Stimulated activated CD8-positive, alpha-beta memory T cell treated with anti-CD3 and anti-CD28 coated beads, Interleukin-4, amount 100 ng/mL, for 1 hour (primary cell): ENCODE measurements at places on chromosomes 7 and 10.
A peak's percentile ranks its signal among the peaks of the same experiment; 100 is the strongest.

DNA sequence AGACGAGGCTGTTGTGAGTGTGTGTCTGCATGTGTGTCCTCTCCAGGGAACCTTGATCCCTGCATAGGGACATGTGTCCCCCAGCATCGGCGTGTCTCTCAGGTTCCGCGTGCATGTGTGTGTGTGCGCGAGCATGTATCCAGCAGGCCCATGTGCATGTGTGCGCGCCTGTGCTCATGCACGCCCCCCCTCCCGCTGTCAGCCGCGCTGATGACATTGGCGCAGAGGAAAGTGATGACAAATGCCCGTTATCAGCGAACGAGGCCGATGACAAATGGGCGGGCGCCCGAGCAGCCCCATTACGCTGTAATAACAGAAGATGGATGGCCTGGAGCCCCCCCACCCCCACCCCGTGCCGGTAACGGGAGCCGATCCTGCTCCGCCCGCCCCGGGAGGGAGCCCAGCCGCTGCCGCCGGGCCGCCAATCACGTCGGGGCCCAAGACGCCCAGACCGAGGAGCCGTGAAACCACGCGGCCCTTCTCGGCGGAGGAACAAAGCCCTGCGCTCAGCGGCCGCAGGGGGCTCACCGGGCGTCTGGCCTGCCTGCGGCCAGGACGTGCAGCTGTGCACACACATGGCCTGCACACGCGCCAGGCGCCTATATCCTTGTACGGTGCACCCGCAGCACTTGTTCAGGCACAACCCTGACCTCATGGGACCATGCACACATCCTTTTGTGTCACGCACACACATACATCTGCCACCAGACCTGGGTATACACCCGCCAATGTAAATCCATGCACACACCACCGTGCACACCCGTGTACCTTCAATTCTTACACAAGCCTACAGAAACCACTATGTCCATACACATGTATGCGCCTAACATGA lies 21.5 kb downstream of the POLL start:
- DNase-seq: no peak

- DNase-seq: no peak
These were observed 575.6 kb downstream of the ARL4A start for GRCh38 chr7:13262929-13263530.

GRCh38 chr10:70145666-70146488 lies 623 bp downstream of the TYSND1 start:
- DNase-seq: peak; percentile 37

DNA sequence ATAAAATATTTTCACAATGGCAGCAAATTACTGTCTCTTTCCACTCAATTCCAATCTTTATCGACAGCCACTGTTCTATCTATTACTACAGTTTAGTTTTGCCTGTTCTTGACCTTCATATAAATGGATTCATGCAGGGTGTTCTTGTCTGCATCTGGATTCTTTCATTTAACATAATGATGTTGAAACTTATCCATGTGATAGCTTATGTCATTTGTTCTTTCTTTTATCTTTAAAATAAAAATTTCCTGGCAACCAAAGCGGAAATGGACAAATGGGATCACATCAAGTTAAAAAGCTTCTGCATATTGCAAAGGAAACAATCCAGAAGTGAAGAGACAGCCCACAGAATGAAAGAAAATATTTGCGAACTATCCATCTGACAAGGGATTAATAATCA lies 20.5 kb upstream of the DMTF1 start:
- no peak for DNase-seq

- no peak for DNase-seq
These were observed 322.8 kb upstream of the ANKRD30A start for GRCh38 chr10:36802490-36803153.

- DNase-seq: no peak
These were observed 48.1 kb upstream of the PLEKHA1 start for GRCh38 chr10:122326385-122326784.

- DNase-seq: no peak
These were observed 44.9 kb downstream of the FIGNL1 start for GRCh38 chr7:50405221-50405620.

DNA sequence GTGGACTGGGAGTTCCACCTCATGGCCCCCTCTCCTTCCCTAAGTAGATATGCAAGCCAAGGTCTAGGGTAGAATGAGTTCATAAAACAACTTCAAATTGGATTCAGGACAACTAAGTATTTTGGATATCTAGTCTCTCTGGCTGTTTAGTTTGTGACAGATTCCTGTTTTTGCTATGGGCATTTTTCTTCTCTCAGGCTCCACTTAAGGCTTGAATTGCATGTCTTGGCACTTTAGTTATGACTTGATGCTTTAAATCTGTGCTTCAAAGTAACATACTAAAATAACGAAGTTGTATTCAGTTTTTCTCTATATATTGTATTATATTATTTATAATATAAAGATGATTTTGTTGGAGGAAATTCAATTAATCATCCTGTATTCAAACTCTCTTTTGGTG lies 873.4 kb upstream of the MBL2 start:
- no peak for DNase-seq

GRCh38 chr10:44703241-44704155 lies 207.6 kb upstream of the TMEM72 start:
- no peak for DNase-seq

DNA sequence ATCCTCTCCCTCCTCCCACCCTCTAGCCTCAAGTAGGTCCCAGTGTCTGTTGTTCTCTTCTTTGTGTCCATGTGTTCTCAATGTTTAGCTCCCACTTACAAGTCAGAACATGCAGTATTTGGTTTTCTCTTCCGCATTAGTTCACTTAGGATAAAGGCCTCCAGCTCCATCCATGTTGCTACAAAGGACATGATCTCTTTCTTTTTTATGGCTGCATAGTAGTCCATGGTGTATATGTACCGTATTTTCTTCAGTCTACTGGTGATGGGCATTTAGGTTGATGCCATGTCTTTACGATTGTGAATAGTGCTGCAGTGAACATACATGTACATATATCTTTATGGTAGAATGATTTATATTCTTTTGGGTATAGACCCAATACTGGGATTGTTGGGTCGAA lies 1.6 kb upstream of the GOT1 start:
- no peak for DNase-seq

DNA sequence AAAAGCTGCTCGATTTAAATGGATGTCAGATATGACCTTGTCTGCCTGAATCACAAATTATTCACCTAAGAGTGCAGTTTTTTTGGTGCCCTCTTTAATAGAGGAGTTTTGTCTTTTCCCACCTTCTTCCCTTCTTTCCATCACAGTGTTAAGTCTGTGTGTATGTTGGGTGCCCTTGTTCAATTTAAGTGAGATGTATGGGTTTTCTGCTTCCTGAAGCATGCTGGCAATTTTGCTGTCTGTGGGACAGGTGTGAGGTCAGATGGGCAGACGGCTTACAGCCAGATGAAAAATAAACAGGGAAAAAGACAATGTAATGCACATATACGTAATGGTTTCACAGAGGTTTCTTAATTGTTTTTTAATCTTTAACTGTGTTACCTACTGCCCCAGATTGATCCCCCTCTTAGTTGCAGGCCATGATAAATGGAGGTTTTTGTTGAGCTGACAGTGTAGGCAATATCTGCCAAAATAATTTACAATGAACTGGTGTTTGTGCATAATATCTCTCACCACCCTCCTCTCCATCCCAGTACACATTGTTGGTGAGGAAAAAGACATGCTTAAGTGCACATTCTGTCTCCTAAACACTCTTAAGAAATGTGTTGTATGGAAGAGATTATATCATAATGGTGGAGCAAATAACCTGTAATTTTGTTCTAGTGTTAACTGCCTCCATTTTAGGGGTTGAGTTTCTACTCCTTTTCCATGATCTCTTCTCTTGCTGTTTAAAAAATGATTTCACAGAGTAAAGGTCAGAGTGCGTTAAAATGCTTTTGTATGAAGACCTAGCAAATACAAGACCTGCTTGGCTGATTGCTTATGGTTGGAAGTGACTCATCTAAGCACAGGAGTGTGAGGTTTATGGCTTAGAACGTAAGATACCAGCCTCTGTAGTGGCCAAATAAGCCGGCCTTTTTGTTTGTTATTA lies 123.9 kb downstream of the LRRC4 start:
- no peak for DNase-seq

GRCh38 chr7:41918597-41918996 lies 215.7 kb upstream of the INHBA start:
- no peak for DNase-seq

DNA sequence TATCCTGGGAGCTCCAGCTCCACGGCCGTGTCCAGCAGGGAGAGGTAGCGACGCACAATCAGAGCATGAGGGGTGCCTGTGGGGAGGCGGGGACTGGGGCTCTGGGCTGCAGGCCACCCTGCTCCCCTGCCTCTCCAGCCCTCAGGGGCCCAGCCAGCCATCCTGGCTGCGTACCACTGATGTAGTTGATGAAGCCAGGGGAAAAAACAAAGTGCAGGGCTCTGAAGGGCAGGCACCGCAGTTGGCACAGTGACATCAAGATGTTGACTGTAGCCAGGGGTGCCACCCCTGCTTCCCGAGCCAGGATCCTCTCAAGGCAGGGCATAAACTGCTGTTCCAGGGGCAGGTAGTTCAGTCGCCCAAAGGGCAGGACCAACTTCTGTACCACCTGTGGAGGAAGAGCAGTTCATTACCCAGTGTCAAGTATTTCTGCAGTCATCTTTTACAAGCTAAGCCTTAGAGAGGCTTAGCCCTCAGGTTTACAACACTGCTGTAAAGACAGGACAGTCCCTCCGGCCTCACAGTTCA lies 2.8 kb downstream of the FASTK start:
- DNase-seq: no peak

GRCh38 chr7:112067200-112067599 lies 139.0 kb downstream of the DOCK4 start:
- DNase-seq: no peak

DNA sequence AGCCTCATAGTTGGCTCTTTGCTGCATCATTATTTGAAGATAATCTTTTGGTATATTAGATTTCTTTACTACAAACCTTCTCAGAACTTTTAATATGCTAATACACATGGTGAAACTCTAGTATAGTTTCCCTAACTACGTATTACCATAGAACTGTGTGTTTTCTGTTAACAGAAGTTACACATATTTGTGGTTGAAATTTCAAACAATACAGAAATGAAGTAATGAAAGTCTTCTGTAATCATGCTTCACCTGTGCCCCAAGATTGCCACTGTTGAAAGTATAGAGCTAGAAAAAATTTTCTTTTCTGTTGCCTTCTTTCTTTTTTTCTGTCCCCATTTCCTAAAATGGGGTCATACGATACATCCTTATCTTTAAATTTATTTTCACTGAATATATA lies 9.1 kb downstream of the BMPR1A start:
- DNase-seq: no peak

- no peak for DNase-seq
These were observed 94.8 kb downstream of the CPED1 start for GRCh38 chr7:121083138-121083789.

- DNase-seq: no peak
These were observed 42.5 kb downstream of the KLHDC10 start for GRCh38 chr7:130112662-130113425.

DNA sequence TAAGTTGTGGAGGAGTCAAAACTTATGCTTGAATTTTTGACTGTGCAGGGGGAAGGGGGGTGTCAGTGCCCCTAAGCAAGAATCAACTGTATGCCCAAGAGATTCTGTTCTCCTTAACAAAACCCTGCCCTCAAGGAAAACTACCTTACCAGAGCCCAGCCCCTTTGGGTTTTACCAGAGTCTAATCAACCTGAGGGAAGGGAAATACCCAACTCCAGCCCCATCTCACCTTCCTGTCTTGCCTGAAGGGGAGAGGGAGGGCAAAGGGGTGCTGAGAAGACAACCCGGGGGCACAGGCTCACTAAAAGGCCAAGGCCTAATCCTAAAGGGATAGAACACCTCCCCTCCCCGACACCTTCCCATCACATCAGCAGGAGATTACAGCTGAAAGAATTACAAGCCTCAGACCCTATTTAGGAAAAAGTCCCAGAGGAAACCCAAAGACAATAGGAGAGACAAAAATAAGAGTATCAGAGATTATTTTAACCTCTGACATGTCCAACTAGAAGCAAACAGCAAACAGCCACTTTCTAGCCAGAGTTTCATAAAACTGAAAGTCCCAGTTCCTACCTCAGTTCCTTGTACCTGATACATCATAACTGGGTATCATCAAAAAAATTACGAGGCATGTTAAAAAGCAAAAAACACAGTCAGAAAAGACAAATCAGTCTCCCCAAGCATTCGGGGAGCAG lies 26.8 kb upstream of the C7orf33 start:
- DNase-seq: no peak

DNA sequence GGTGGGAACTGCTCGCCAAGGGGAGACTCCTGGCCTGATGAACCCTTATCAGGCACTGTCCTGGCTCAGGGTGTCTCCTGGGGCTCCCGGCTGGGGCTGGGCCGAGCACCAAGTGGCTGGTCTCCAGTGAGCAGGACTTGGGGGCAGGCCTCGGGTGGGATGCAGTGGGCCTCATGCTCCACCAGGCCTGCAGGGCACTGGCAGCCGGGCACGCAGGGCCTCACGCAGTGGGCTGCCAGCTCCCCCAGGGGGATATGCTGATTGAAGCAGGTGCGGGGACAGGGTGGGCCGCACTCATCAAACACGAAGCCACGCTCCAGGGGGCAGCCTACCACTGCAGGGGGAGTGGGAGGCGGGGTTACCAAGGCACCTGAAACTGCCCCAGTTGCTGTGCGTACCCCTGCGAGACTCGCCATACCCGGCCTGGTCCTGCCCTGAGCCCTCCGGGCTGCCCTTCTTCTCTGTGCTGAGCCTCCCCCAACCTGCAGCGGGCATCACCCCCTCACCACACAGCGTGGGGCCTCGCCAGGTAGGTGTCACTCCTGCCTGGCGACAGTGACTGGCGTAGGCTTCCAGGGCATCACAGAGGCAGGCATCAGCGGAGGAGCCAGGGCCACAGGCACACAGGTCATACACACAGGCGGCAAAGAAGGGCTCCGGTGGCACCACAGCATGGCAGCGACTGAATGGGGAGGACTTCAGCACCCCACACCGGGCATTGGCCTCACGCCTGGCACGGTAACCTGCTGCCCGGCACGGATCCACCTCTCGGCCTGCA lies 14.5 kb downstream of the ATP6V1F start:
- no peak for DNase-seq
